ENCODE measurements at places on chromosomes 12 and 14.

DNA sequence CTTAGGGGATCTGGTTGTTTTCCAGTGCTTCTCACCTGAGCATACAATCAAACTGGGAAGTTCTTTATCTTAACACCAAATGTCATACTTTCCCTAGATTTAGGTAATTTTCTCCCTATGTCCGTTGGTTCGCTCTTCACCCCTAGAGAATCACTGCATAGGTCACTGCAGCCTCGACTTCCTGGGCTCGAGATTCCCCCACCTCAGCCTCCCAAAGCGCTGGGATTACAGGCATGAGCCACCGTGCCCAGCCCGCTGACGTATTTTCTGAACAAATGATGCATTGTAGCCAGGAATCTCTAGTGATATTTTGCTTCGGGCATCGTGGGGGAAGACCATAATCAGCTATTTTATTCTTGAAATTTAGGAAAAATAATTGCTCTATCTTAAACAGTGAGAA is 1.1 kb upstream of the RPL41 start:
- no peak for DNase-seq

DNA sequence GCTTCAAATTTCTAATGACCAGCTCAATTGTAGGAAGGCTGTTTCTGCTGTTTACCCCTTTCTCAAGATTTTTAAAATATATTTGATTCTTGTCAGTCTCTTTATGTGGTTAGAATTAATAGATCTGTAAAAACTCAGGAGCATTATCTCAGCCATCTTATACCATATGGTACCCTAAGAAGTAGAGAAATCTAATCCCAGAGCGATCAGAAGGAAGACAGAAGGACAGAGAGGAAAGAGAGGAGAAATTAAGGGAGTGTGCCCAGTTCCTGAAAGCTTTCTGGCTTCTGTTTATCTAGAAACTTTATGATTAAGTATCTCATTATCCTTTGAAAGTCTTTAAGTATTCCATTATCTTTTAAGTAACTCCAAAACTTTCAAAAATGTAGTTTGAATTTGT is 152.1 kb upstream of the NAV3 start:
- no peak for DNase-seq

DNA sequence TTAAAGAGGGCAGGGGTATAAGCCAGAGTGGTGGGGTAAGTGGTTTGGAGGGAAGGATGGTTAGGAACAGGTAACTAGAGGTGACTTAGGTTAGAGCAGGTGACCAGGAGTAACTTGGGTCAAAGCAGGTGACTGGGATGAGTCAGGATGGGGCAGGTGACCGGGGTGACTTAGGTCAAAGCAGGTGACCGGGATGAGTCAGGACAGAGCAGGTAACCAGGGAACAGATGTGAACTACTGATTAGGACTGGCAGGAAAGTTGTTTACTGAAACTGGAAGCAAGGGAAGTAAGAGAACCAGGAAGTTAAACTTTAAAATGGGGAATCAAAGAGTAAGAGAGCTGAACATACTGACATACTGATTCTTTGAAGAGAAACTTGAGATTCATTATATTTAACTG is 57.4 kb downstream of the FSCB start:
- DNase-seq, result no peak

DNA sequence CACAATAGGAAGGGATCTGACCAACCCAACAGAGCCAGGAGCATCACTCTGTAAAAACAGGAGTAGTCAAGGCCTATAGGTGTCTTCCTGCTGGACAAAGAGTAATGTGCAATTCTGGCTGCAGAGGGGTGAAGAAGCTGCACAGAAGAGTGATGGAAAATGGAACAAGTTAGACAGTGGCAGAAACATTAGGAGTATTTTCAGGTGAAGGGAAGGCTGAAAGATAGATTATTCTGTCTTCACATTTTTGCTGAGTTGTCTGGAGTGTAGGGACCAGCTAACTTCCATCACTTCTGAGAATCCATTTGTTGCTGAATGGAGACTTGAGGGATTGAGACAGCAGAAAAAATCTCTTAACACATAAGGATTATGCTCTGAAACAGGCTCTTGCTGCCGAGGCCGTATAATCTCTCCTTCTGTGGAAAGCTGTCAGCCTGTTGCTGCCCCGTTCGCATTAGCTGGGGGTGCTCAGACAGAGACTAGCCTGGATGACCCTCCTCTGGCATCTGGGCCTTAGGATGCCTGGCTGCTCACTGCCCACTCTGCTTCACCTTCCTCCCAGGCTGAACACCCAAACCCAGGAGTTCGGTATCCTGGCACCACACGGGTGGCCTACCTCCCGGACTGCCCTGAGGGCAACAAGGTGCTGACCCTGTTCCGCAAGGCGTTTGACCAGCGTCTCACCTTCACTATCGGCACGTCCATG is 3.1 kb upstream of the ARHGEF25 start:
- DNase-seq, result no peak

GRCh38 chr14:55427439-55427838 is 13.0 kb downstream of the TBPL2 start:
- DNase-seq, result no peak
